HuH-7.5 (cell line): ENCODE measurements at places on chromosomes 3 and 15.

DNA sequence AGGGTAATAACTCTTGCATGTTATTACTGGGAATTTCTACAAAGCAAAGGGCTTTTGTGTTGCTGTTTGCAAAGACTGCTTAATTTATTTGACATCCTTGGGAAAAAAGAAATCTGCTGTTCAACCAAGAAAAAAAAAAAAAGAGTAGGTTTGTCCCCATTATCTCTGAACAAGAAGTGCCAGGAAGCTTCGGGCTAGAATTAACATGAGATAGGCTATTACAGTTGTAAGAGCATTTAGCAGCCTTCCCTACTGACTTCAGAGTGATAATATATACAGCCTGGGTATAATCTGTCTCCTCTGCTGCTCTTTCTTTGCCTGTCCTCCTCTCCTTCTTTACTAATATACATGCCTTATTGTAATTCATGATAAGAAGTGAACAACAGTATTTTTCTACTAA, 23.3 kb upstream of the CHMP2B start:
- DNase-seq = no peak

DNA sequence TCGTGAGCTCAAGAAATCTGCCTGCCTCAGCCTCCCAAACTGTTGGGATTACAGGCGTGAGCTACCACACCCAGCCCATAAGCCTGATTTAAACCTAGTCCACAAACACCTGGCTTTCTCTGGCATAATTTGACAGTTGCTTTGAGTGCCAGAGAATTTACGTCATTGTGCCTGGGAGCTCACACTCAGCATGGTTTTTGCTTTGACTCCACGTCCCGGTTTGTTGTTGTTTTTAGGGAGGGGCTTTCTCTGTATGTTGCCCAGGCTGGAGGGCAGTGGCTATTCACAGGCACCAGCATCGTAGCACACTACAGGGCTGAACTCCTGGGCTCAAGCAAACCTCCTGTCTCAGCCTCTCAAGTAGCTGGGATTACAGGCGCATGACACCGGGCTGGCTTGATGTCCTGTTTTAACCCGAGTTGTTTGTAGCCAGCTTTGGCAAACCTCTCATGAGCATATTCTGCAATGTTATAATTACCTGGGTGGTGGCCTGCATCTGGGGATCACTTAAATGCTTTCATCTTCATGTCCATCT, 32.7 kb downstream of the CEMIP start:
- DNase-seq = no peak

DNA sequence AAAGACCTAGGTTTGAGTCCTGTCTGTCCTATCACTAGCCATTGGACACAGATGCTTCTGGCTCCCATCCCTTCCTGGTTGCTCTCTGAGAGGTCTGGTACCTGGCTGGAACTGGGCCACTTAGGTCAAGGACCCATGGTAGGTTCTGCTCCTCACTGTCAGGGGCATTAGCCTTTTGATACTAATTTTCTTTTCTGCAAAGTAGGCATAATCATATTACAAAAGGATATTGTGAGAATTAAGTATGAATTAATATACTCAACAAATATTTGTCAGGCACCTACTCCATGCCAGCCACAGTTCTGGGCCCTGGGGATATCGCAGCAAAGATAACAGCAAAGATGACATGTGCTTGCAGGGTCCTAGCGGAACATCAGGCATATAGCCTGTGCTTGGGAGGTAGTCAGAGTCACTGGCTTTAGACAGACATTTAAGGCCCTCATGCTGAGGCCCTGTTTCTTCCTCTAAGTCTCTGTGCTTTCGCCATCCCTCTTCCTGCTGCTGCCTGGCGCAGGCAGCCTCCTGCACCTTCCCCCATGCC, 25.6 kb upstream of the LCTL start:
- DNase-seq = no peak

DNA sequence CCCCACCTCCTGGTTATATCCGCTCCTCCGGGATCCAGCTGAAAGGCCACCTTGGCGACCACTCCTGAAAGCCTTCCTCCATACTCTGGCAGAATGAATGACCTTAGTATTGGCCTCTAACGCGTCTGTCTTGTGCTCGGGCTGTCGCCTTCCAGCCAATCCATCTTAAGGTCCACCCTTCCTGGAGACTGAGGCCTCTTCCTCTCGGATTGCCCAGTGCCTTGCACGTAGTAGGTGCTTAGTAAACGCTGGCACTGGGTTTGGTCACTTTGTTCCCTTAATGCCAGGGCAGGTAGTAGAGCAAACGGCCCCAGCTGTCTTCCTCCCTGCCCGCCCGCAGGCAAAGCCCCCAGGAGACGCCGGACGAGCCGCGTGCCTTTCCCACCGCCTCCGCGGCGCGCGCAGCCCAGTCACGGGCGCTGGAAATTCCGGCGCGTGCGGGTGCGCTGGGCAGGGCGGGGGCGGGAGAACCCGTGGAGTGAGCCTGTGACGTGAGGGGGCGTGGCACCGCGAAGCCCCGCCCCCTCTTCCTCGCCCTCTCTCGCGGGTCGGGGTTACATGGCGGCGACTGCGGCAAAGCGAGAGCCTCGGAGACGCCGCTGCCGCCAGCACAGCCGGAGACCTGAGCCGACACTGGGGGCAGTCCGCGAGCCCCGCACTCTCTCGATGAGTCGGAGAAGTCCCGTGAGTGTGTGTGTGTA, at the start of gene MAPK6:
TSS of gene MAPK6 (plus strand) at position 527 of the 701 bp plus-strand sequence. CDS start 27,242 bp downstream, outside the sequence.
- DNase-seq = peak; percentile 95

DNA sequence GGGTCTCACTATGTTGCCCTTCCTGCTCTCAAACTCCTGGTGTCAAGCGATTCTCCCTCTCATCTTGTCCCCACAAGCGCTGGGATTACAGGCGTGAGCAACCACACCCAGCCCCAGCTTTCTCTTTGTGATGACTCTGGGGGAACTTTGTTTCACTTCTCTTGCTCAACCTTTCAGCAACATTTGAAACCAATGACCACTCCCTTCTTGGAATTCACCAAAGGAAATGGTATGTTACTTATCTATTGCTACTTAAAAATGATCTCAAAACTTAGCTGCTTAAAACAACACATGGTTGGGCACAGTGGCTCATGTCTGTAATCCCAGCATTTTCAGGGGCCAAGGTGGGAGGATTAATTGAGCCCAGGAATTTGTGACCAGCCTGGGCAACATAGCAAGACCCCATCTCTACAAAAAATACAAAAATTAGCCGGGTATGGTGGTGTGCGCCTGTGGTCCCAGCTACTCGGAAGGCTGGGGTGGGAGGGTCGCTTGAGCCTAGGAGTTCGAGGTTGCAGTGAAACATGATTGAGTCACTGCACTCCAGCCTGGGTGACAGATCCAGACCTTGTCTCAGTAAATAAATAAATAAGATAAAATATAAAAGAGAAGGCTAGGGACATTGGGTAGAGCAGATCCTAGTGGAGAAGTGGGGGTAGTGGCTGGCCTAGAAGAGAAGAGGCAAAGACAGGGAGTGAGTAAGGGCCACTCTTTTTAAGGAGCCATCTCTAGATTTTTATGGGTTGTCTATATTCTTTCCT, 10.3 kb upstream of the COPG1 start:
- no peak for DNase-seq

DNA sequence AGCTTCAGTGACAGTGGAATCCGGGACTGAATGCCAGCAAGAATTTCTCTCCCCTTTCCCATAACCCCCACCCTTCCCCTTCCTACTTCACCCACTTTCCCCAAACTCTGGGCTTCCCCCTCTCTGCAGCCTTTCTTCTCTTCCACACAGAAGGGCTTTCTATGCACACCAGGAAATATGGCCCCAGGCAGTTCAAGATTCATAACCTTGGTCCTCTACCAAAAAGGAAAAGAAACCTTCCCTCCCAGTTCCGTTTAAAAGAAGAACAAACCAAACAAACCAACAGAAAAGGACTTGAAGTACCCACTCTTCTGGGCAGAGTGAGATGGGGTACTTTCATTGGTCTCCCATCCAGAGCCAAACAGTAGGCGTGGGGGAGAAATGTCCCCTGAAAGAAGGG, 68.8 kb upstream of the ABHD2 start:
- DNase-seq = no peak

- no peak for DNase-seq
These were observed 539.1 kb downstream of the MFSD1 start for GRCh38 chr3:159340877-159341500.

DNA sequence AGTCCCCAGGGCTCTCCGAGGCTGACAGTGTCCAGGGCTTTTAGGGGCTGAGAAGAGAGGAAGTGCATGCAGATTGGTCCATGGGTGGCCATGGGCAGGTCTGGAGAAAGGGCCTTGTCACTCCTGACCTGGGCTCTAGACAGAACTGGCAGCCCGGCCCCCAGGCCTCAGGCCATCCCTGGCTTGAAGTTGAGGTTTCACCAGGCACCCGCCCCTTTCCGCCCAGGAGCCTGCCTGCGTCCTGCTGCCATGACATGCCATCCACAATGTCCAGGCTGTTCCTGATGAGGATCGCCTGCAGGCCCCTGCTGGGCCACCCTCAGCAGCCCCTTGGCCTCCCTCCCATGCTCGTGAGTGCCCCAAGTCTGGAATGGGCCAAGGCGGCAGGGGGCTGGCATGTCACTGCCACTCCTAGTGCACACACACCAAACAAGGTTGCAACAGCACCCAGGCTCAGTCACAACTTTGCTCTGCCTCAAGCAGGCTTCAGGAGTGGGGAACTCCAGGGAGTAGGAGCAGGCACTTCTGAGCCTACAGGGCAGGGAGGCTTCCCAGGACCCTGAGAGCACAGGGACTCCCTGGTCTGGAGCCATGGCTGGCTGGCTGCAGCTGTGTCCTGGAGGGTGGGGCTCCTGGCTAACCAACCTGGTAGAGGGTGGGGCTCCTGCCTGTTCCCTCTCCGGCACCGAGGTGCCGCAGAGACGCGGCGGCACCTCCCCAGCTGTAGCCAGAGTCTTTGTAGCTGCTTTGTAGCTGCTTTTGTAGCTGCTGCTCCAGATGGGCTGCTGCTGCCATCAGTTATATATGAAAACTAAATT, 1457.1 kb upstream of the GBE1 start:
- no peak for DNase-seq

DNA sequence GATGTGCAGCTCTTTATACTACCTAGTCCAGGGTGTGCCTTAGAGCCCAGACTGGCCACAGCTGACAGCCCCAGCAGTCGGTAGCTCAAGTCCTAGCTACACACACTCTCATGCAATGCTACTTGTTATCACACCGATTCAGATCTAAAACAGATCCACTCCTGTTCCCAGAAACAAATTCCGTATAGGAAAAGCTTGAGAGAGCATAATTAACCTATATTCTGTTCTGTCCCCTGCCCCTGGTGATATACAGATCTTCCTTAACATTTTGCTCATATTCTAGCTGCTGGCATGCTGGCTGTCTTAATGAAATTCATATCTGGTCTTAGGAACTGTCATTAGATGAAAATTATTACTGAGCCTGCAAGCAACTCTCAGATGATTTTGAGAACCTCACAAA, 204.3 kb downstream of the SOX2 start:
- no peak for DNase-seq

GRCh38 chr3:112097378-112097777, 11.2 kb downstream of the C3orf52 start:
- no peak for DNase-seq

DNA sequence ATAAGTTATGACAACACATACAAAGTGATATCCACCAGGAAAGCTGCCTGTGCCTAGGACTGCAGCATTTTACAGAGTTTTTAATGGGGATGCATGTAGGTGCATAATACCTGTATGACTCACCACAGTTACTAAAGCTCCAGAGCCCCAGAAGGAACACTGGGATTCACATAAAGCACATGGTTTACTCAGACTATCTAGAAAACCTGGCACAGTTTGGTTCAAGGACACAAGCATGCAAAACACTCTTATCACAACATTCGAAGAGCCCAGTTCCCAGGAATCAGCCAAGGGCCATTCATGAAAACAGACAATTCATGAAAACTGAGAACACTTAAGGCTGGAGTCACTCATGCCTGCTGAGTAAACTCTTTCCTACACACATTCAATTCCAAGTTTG, 261.0 kb downstream of the PYDC2 start:
- DNase-seq = no peak

- DNase-seq = no peak
These were observed 341.8 kb upstream of the TBL1XR1 start for GRCh38 chr3:177538750-177539730.

DNA sequence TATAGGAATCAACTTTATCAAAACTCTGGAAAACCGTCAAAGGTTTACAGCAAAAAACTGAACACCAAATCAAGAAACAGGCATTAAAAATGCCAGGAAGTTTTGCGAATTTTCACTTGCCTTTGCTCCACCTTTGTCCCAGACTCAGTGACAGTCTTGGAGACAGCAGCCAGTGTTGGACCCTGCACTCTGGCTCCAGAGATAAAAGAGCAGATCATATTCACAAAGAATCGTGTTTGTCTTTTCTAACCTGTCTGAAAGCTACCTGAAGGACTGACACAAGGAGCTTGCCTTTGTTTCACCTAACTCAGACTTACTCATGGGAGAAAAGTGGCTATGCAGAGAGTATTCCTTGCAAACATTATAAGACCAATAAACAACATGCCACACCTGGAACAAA, 74.0 kb upstream of the TCF12 start:
- DNase-seq = no peak

DNA sequence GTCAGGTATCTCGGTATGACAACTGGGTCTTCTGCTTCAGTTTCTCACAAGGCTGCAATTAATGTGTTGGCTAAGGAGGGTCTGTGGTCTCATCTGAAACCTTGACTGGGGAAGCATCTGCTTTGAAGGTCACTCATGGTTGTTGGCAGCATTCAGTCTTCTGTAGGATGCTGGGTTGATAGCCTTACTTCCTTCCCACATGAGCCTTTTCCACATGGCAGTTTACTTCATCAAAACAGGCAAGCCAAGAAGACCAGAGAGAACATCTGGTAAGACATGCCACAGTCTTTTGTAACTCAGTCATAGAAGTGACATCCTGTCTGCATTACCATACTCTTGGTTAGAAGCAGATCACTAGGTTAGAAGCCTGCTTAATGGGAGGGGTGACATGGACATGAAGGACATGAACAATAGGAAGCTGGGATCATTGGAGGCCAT, 49.5 kb downstream of the CMC1 start:
- no peak for DNase-seq

DNA sequence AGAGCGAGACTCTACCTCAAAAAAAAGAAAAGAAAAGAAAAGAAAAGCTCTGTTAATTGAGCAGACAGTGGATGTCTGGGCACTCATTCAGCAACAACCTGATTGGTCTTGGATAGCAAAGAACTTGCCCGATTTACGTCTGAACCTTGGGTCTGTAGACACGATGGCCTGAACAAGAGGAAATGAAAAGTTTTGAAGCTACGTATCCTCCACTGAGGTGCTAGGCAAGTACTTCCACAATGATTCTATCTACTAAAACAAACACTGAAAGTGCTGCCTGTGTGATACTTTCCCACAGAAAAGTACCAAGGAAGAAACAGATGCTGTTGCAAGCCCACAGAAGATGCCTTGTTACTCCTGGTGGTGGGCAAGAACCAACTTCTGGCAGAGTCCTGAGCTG, 21.8 kb upstream of the MUSTN1 start:
- no peak for DNase-seq
